ENCODE measurements at places on chromosomes 7 and 10.

DNA sequence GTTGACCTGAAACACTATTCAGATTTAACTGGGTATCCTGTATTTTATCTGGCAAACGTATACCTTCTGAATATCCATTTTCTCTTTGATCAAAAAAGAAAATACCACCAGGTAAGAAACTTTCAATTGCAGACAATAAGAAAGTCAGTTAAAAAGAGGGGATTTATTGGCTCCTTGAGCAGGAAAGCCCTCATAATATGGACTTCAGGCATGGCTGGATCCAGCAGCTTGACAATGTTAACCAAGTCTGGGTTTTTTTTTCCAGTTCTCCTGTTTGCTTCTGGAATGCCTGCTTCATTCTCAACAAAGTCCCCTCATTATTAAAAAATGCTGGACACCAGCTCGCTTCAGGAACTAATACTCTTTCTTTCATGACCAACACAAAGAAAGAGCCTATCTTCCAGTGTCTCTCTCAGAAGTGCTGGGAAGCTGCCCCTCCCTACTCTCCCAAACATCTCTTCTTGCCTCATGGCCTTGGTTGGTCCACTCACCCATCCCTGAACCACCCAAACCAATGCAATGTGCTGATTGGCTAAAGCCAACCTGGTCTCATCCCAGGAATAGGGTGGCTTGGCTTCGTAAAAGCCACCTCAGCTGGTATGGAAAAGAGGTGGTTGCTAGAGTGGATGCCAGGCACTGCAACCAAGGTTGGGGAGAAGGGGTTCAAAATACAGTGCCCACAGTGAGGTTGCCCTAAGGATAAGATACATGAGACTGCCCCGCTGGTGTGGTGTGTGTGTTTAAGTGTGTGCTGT, 30.6 kb upstream of the WDFY4 start:
- DNase-seq, result no peak

- peak; percentile 59 for DNase-seq
Observed at GRCh38 chr7:96219378-96220130, 102.3 kb downstream of the SLC25A13 start.

DNA sequence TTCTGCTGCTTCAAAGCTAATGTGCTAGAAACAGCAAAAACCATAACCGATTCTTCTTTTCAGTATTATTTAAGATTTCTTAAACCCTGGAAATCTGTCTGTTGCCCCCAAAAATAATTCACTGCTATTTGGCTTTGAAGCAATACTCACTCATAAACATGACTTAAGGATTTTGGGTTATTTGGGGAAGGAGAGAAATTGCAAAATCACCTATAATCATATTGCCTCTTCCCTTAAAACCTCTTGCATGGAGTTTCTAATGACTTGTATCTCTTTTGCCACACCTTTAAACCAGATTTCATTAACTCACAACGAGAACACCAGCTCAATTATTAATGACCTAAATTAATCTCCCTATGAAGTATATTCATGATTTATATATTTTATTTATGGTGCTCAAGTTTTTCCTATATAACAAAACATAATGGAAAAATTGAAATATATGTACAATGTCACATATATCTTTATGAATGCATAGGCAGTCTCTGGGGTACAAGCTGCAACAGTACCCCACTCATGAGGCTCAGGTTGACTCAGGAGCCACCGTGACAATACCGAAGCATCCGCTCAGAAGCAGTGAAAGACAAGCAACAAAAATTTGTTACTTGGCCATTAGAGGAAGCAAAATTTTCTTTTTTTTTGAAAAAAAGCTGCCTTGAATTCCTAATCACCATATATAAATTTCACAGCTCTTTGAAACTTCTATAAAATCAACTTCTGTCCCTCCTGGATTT, 3.0 kb downstream of the NAMPT start:
- no peak for DNase-seq

- DNase-seq, result no peak
Observed at GRCh38 chr10:12501324-12501723, 152.0 kb downstream of the CAMK1D start.

DNA sequence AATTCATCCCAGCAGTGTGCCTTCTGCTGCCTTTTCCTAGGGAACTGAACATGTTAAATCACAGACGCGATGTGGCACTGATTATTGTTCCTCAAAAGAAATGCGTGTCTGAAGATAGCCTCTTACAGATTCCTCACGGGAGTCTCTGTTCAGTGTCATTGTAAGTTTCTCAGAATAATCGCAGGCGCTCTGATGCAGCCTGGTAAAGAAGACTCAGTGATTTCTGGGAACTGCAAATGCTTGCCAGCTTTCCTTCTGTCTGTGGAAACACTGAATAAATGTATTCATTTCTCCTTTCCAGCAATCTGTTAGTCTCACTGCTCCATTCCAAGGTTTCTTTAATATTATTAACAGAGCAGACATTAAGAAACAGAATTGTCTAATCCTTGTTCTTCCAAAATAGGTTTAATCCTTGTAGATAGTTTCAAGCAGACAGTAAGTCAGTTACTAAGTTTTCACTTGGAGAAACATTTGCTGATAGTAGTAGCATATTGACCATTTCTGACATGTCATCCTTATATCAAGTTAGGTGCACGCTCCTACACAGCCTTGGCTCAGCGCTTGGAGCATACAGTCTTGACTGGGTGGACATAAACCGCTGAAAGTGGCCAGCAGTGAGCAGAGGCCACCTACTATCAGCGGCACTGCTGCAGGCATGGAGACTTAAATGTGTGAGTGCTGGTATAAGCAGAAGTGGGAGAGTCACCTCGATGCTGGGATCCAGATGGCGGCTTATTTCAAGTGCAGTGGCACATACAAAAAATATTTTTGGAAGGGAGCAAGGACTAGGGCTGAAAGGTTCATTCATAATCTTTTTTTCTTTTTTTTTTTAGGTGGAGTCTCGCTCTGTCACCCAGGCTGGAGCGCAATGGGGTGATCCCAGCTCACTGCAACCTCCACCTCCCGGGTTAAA, 27.7 kb downstream of the MMRN2 start:
- no peak for DNase-seq

DNA sequence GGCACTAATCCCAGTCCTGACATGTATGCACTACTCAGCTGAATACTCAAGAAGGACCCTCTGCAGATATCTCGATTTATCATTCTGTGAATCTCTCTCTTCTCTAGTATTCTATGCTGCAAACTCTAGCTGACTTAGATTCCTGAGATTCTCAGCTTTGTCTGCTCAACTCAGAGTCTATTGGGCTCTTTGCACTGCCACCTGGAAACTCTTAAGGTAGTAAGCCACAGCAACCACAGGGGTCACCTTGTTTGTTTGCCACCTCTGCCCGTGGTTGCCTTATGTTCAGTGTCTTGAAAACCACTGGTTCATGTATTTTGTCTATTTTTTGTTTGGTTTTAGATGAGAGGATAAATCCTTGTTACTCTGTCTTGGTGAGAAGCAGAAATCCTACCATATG, 72.9 kb downstream of the SP8 start:
- DNase-seq, result no peak

DNA sequence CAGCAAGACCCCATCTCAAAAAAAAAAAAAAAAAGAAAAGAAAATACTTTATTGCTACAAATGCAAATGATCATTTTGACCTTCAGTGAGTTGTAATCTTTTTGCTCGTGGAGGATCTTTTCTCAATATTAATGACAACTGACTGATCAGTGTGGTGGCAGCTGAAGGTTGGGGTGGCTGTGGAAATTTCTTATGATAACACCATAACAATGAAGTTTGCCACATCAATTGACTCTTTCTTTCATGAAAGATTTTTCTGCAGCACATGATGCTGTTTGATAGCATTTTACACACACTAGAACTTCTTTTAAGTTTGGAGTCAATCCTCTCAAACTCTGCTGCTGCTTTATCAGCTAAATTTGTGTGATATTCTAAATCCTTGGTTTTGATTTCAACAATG, 12.4 kb upstream of the CCDC7 start:
- DNase-seq, result no peak

- no peak for DNase-seq
Observed at GRCh38 chr7:999941-1000935, 17.3 kb downstream of the CYP2W1 start.

GRCh38 chr7:68376131-68376661, 1222.1 kb upstream of the AUTS2 start:
- DNase-seq, result no peak

DNA sequence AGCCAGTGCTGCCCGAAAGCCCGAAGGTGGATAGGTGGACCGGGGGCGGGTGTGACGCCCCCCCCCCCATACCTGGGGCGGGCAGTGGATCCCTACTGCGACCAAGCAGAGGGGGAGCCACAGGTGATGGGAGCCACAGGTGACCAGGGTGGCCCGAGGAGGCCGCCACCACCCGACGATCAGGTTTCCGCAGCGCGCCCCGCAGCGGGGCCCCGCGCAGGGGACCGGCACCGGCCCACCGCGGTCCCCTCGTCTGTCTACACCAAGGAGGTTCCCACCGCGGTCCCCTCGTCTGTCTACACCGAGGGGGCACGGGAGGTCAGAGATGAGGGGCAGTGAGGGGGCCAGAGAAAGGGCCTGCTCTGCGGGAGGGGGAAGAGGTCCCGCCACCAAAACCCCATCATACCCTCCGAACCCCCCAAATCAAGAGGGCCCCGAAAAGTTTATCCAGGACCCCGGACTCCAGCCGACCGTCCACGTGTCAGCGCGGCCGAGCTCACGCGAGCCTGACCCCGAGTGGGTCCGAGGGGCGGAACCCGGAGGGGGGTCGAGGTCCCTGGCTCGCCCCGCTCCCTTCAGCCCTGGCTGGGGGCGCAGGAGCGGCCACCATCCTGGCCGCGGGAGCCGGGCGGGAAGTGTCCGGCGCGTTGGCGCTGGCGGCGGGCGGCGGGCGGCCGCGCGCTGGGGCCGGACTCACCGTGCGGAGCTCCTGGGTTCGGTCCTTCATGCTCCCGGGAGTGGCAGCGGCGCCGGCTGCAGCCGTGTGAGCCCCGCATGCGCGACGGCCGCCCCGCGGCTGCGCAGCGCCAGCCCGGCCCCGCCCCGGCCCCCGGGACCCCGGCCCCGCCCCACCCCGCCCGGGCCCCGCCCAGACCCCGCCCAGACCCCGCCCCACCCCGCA, at the start of gene STX1A:
TSS of gene STX1A (minus strand) at position 765 of the 901 bp plus-strand sequence. CDS start at position 727, 38 bp downstream.
- peak; percentile 70 for DNase-seq

DNA sequence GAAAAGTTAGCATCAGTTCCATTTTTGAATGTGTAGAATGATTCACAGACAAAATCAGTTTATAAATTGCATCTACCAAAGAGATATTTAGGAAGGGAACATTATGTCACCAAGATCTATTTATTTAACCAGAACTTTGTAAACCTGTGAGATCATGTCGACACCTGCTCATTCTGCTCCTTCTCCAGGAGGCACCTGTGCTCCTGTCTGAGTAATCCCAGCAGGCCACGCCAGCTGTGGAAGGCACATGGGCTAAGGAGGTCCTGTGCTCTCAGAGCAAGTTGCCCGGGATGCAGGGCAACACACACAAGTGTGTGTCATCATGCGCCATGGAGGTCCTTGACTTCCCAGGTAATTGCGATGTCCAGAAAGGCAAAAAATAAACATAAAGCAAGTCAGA, 45.5 kb upstream of the ADARB2 start:
- DNase-seq, result no peak

DNA sequence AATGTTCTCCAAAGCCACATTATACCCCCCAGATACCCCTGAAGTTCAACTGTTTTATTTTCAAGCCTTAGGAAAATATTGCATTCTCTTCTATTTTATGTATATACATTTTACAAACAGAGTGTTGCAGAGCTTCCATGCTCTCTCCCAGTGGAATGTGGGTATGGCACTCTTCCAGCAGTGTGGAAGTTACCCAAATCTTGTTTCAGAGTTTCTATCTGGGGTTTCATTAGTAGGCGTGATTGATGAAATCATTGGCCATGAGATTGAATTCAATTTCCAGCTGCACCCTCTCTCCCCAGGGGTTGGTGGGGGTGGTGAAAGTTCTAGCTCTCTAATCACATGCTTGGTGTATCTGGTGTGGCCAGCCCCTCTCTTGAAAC, 350.4 kb downstream of the RPS24 start:
- no peak for DNase-seq

DNA sequence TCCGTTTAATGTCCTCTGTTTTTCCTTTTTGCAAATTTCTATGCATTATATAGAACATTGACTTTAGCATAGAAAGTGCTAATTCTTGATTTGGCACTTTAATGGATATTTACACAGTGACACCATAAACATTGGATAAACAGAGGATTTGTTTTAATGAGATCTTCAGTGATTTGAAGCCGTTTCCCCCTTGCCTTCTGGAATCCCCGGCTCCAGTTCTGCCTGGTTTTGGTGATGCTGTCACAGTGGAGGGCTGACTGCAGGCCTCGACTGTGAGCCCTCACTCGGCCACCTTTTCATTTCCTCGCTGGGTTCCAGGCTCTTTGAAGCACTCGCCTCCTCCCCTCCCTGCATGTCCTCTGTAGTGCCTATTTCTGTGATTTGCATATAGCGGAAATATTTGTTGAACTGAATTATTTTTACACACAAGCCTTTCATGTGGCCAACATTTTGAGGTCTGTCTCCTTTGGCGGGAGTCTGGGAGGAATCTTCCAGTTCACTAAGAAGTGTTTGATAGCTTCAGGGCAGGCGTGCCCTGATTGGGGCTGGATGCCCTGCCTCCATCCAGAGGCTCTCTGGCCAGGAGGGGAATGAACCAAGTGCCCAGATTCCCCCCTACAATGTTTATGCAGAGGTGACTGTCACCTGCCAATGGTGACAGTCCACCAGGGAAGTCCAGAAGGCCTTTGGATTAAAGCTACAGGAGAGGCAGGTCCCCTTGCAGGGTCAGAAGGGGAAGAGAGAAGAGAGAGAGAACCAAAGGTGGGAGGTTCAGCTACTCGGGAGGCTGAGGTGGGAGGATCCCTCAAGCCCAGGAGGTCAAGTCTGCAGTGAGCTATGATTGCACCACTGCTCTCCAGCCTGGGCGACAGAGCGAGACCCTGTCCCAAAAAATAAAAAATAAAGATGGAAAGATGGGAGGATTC, 67.5 kb downstream of the CUX1 start:
- no peak for DNase-seq

DNA sequence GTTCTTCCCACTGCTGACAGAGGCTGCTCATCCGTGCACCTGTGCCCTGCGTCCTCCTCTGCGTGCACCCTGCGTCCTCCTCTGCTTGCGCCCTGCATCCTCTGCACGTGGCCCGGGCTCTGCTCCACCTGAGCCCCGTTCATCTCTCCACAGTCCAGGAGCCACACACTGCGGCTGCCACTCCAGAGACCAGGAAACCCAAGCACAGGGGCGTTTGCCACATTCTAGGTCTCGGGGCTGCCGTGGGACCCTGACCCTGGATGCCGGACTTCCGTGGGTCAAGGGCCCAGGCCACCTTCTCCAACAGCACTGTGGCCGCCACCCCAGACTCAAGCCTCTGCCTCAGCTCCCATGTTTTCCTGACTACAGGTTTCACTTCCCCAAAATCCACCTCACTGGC, 460.4 kb downstream of the PTPRN2 start:
- no peak for DNase-seq

Measured in astrocyte of the spinal cord (primary cell).